ENCODE measurements at places on chromosomes 2 and 18.

- no peak for DNase-seq
Measured at GRCh38 chr2:190791347-190791975, 89.2 kb upstream of the GLS start.

- DNase-seq: no peak
Measured at GRCh38 chr18:49874238-49874637, 60.9 kb upstream of the ACAA2 start.

GRCh38 chr18:8882632-8883408 is 177.5 kb downstream of the MTCL1 start:
- DNase-seq: no peak

- no peak for DNase-seq
Measured at GRCh38 chr2:195820867-195821565, 164.0 kb downstream of the SLC39A10 start.

GRCh38 chr2:175627405-175627804 is 374.7 kb downstream of the LNPK start:
- DNase-seq: no peak

GRCh38 chr2:241072151-241072550 is 29.9 kb downstream of the MTERF4 start:
- DNase-seq: no peak

DNA sequence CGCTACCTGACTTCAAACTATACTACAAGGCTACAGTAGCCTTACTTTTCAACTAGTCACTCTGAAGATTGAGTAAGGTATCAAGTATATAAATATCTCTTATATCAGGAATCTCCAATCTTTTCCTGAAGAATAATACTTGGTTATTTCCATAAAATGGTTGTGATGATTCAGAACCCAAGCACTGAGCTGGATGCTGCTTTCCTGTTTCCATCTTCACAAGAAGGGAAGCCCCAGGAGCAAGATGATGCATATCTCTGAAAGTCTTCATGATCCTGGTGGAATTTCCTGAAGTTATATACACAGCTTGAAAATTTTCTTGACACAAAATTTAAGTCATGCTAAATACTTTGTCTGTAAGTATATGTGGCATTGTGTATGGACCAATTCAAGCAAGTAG is 243.9 kb upstream of the TANK start:
- no peak for DNase-seq

- DNase-seq: peak; percentile 94
Measured at GRCh38 chr2:135530313-135531230, at the start of gene ZRANB3. Gene ZRANB3 (minus strand): TSS chr2:135531218.

DNA sequence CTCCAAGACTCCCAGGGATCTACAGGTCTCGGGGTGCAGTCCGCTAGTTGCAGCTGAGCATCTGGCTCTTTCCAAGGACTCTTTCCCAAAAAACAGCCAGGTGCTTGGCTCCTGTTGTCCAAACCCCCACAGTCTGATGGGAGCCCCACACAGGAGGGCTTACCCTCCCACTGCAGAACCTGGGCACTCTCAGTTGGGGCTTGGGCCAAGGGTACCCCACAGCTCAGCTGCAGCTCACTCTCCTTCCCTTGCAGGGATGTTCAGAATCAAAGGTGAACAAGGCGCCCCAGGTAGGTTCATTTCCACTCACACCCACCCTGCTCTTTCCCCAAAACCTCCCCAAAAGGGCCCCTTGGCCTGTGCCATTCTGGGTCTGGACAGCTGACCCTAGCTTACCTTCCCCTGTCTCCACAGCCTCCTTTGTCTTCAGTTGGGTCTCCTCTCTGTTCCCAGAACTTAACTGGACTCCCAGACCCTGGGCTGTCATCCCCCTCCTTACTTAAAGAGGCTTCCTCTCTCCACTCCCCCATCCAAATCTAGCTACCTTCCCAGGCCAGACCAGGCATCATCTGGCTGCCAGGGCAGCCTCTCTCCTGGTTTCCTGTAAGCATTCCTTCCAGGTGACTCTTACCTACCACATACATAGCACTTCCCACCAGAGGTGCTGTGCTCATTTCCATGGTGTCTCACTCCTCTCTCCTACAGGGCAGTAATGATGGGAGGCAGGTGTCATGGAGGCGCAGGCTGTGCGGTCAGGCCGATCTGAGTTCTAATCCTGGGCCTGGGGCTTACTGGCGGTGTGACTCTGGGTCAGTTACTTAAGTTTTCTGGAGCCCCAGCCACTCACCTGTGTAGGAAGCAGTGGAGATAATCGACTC is 29.5 kb downstream of the MARCO start:
- no peak for DNase-seq

DNA sequence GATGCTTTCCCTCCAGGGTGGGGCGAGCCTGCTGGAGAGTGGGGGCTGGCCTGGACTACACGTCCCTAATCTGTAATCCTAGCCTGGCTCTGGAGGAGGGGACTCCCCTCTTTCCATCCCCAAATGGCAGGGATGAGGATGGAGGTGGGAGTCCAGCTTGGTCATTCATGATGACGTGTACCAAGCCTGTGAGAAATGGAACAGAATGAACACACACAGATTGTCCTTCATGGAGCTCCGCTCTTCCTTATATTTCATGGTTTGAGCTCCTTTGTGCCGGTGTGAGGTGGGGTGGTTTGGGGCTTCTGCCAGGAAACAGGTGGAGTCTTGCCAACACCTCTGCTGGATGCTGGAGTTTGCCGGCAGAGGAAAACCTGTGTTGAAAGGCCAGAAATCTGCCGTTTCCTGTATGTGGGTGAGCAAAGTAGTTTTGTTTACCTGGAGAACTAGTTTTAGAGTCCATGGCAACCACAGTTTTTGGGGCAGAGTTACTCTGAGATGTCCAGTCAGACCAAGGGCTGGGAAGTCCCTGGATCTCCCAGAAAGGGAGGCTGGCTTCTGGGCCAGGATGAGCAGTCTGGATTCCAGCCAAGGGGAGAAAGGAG is 417.6 kb upstream of the MEX3C start:
- DNase-seq: no peak

- no peak for DNase-seq
Measured at GRCh38 chr2:217065695-217066405, 206.0 kb upstream of the TNP1 start.

- no peak for DNase-seq
Measured at GRCh38 chr2:48423376-48423775, 106.6 kb upstream of the STON1 start.

DNA sequence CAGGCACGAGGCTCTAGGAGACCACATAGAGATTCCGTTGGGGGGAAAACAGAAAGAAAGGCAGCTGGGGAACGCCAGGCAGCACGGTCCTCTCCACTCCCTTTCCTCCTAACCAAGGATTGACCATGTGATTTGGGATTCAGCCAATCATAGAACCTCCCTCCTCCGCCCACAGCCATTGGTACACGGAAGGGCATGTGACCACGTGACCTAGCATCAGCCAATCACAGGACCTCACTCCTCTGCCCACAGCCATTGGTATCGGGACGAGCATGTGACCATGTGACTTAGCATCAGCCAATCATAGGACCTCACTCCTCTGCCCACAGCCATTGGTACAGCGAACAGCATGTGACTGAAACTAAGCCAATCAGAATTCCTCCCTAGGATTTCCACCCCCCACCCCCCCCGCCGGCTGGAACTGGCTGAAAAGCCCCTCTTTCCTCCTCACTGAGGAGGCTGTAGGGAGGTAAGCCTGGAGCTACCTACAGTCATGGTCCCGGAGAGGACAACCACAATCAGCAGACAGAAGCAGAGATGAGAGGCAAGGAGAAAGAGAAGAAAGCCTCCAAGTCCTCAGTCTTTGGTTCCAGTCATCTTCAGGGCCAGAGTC is 7.6 kb downstream of the SERPINE2 start:
- no peak for DNase-seq

- DNase-seq: no peak
Measured at GRCh38 chr18:12843420-12844350, 40.4 kb downstream of the PTPN2 start.

DNA sequence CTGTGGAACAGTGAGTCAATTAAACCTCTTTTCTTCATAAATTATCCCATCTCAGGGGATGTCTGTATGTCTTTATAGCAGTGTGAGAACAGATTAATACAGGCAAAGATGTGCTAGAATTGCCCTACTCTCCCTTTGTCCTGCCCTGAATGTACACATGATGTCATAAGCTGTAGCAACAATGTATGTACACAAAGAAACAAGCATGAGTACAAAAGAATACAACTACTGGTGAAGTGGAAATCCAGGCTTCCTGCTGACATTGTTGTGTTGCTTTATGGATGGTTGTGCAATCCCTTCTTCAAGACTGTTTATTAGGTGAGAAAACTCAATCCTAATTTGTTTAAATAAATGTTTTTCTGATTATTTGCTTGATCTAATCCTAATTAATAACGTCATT is 446.6 kb downstream of the DSC3 start:
- no peak for DNase-seq
